ENCODE measurements at places on chromosomes 3 and 15. TPM values are rescaled to one million over a fixed set of nuclear protein-coding genes. Genes with fewer than 3 reads are reported as not detected.

Gene CYP1A2
- polyA plus RNA-seq: 0.23 TPM

Gene GALNT15
- polyA plus RNA-seq: 2.7 TPM

Gene HYAL1
- polyA plus RNA-seq: 7.1 TPM

Gene CHRNB4
- 2.9 TPM for polyA plus RNA-seq

Gene NUDT16
- 44.4 TPM for polyA plus RNA-seq

Gene GOLGA8M
- 2.4 TPM for polyA plus RNA-seq

Gene RETNLB
- polyA plus RNA-seq: not detected

Gene KCNMB3
- 7.0 TPM for polyA plus RNA-seq

Gene TERC
- not detected for polyA plus RNA-seq

Gene SCG5
- polyA plus RNA-seq: 23.9 TPM

Gene TRAT1
- polyA plus RNA-seq: not detected

Gene SPESP1
- 5.5 TPM for polyA plus RNA-seq

Gene CCDC39
- 3.4 TPM for polyA plus RNA-seq

Gene ZNF35
- polyA plus RNA-seq: 10.3 TPM

Gene PPP1R14D
- polyA plus RNA-seq: 0.48 TPM

Gene SLC2A2
- polyA plus RNA-seq: 11.7 TPM

Gene SKIC8
- polyA plus RNA-seq: 95.1 TPM

Gene FAN1
- 26.9 TPM for polyA plus RNA-seq

All from left renal cortex interstitium (tissue), 4 donors.